Naive thymus-derived CD8-positive, alpha-beta T cell (primary cell): ENCODE measurements at places on chromosomes 16 and 17. TPM values are rescaled to one million over a fixed set of nuclear protein-coding genes. Genes with fewer than 3 reads are reported as not detected.
A peak's percentile ranks its signal among the peaks of the same experiment; 100 is the strongest.

DNA sequence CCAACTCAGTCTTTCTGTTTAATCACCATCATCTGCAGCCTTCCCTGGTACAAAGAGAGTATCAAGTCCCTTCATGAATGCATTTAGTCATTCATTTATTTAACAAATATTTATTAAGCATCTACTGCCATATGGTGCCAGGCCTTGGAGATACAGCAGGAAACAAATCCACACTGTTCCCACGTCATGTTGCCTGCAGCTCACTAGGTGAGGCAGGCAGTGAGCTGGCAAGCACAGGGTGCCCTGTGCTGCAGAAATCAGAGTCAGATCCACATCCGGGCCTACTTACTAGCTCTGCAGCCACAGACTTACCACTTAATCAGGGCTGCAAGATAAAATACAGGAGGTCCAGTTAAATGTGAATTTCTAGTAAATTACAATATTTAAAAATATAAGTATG, 38.5 kb upstream of the CES5A start:
- H3K4me1 ChIP-seq, result no peaks in the 10 kb centered on the region
- no peak overlapping the region for H3K27ac ChIP-seq
- H3K4me3 ChIP-seq, result no peak overlapping the region
- DNase-seq, result no peak
- H3K27me3 ChIP-seq, result peaks cover 32% of the 10 kb centered on the region
- no peaks in the 10 kb centered on the region for H3K36me3 ChIP-seq

DNA sequence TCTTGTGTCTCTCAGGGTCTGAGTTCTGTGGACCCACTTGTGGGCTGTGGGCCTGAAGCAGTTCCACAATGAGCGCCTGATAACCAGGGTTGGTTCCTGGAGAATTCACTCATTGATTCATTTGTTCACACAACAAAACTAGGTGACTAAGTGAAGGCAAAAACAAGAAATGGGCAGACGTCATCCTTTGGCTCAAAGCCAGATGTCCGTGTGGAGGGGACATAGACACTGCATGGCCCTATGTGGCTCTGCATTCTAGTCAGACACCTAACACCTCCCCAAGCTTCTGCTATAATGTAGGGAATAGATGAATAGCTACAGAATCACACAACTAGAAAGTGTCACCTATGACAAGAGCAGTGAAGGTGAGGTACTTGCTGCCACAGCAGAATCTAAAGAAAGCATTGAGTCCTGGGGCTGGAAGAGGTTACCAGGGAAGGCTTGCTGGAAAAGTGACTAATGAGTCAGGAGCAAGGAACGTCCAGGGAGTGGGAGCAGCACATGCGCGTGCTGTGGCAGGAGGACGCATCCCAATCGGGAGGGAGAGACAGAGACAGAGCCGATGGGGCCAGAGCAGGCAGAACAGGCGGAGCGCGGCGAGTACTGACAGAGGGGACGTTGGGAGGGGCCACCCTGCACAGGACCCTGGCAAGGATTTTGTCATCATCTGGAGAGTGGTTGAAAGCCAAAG, 58.9 kb downstream of the CES1 start:
- H3K27ac ChIP-seq, result no peak overlapping the region
- peaks cover 19% of the 10 kb centered on the region for H3K27me3 ChIP-seq
- DNase-seq, result no peak
- H3K36me3 ChIP-seq, result no peaks in the 10 kb centered on the region

GRCh38 chr16:17223576-17223975, 247.2 kb downstream of the XYLT1 start:
- peaks cover 28% of the 10 kb centered on the region for H3K4me1 ChIP-seq
- H3K4me3 ChIP-seq, result no peak overlapping the region
- H3K27me3 ChIP-seq, result no peaks in the 10 kb centered on the region
- peaks cover 11% of the 10 kb centered on the region for H3K36me3 ChIP-seq

DNA sequence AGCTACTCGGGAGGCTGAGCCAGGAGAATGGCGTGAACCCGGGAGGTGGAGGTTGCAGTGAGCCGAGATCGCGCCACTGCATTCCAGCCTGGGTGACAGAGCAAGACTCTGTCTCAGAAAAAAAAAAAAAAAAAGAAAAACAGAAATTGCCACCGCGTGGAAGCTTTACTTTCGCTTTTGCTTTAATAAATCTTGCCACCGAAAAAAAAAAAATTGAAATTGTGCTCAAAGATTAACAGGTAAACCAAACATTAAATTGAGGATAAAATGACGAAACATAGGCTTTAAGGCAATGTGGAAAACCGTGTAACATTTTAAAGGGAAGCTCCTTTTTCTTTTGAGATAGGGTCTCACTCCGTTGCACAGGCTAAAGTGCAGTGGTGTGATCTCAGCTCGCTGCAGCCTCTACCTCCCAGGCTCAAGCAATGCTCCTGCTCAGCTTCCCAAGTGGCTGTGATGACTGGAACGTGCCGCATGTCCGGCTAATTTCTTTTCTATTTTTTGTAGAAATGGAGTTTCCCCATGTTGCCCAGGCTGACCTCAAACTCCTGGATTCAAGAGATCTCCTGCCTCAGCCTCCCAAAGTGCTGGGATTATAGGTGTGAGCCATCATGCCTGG, 40.1 kb downstream of the ZNF276 start:
- no peak for DNase-seq
- H3K4me3 ChIP-seq, result peak overlapping the region; percentile 90
- peak overlapping the region; percentile 94 for H3K27ac ChIP-seq
- H3K27me3 ChIP-seq, result no peaks in the 10 kb centered on the region
- no peaks in the 10 kb centered on the region for H3K36me3 ChIP-seq

GRCh38 chr17:63533433-63534077, 10.4 kb downstream of the KCNH6 start:
- no peak overlapping the region for H3K27ac ChIP-seq
- peaks cover 3% of the 10 kb centered on the region for H3K4me1 ChIP-seq
- H3K4me3 ChIP-seq, result no peak overlapping the region
- H3K36me3 ChIP-seq, result no peaks in the 10 kb centered on the region
- no peak for DNase-seq
- H3K27me3 ChIP-seq, result peaks cover 18% of the 10 kb centered on the region

GRCh38 chr16:10539793-10540192, 40.6 kb downstream of the EMP2 start:
- no peak overlapping the region for H3K27ac ChIP-seq
- H3K36me3 ChIP-seq, result no peaks in the 10 kb centered on the region
- H3K4me1 ChIP-seq, result no peaks in the 10 kb centered on the region
- no peak for DNase-seq
- no peak overlapping the region for H3K4me3 ChIP-seq
- peaks cover 9% of the 10 kb centered on the region for H3K27me3 ChIP-seq

DNA sequence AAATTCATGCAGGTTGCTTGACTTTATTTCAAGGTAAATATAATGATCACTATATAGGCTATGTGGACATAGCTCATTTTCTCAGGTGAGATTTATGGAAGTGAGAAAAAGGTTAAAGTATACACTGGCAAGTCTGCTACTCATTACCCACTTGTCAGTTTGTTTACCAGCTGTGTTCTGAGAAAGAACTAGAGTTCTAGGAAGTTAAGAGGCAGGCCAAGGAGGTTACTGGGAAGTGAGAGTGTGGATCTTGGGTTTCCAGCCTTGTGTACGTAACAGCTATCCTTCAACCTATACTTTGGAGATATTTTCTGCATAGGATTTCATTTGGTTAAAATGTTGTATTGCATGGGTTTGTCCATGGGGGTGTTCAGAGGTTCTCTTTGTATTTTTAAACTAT, 31.9 kb upstream of the COX10 start:
- H3K4me1 ChIP-seq, result peaks cover 8% of the 10 kb centered on the region
- H3K27ac ChIP-seq, result peak overlapping the region; percentile 22
- H3K36me3 ChIP-seq, result peaks cover 33% of the 10 kb centered on the region

DNA sequence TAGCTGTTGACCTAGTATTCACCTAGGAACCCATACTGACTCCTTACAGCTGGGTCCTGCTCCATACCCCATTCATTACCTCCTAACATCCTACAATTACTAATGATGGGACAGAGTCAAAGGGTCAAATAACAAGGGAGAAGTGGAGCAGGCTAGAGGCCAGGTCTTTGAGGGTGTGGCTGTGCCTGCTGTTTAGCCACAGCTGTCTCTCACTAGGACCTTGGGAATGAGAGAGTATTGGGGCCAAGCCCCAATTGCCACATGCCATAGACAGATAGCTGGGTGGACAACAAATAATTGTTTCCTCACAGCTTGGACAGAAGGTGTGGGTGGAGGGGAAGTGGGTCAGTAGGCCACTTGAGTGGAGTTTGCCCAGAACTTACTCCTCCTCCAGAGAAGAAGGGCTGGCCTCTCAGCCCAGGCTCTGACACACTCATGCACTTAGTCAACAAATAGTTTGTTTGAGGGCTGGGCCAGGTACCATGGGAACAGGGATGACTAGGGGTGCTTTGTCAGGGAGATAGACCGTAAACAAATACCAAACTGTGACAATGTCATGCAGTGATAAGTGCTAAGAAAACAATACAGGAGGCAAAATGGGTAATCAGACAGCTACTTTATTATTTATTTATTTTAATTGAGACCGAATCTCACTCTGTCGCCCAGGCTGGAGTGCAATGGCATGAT, 10.2 kb upstream of the CENPT start:
- no peak overlapping the region for H3K4me3 ChIP-seq
- no peak for DNase-seq
- H3K36me3 ChIP-seq, result no peaks in the 10 kb centered on the region
- H3K27ac ChIP-seq, result peak overlapping the region; percentile 61
- H3K4me1 ChIP-seq, result peaks cover 35% of the 10 kb centered on the region

DNA sequence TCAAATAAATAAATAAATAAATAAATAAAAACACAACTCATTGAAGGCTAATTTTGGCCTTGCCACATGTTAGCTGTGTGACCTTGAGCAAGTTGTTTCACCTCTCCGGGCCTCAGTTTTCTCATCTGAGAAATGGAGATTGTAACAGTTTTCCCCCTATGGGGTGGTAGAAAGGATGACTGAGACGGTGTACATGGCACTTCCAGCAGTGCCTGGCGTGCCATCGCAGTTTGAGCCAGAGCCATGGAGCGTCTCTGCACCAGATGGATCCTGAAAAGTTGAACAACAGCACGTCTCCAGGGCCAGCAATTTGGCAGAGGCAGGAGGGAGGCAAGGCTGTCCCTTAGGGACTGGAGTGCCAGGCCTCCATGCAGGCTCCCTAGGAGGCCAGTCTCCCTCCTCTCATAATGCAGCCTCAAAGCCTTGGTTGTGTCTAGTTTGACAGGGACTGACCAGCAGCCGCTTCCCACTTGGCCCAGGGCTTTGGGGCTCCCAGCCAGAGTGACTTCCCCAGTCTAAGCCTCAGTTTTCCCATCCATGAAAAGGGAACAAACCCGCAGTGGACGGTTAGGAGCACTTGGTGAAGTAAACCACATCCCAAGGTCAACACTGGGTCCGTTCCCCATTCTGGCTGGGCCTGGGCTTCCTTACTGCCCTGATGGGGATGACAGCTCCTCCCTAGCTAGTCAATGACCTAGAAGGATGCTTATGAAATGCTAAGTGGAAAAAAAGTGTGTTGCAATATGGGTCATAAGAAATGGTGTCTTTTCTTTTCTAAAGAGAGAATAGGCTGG, 19.3 kb downstream of the SOCS1 start:
- DNase-seq, result no peak
- H3K36me3 ChIP-seq, result no peaks in the 10 kb centered on the region
- H3K27me3 ChIP-seq, result no peaks in the 10 kb centered on the region
- H3K4me1 ChIP-seq, result peaks cover 36% of the 10 kb centered on the region
- H3K4me3 ChIP-seq, result no peak overlapping the region

The DNAH3 gene
- not detected for total RNA-seq

The NPIPB13 gene
- 30.8 TPM for total RNA-seq

The GRAP gene
- total RNA-seq, result 69.9 TPM

The SDR42E1 gene
- total RNA-seq, result 11.9 TPM

The PMP22 gene
- not detected for total RNA-seq
